ENCODE measurements at places on chromosomes 1 and 21.

- no peak for DNase-seq
These were observed 20.6 kb downstream of the DDI2 start for GRCh38 chr1:15637826-15638225.

DNA sequence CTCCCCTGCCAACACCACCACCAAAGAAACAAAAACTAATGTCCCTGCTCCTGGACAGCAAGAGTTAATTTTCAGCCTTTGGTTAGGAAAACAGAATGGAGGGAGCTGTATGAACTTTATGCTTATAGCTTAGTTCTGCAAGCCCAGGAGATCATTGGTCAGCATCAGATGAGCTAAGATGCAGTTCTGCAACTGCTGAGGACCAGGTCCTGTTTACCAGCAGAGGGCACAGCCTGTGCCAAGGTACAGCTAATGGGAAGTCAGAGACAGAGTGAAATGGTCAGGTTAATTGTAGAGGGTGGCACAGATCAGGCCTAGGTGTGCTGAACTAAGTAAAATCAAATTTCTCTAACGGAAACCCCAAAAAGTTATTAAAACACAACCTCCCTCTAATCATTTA lies 161.3 kb downstream of the ROR1 start:
- DNase-seq = no peak

DNA sequence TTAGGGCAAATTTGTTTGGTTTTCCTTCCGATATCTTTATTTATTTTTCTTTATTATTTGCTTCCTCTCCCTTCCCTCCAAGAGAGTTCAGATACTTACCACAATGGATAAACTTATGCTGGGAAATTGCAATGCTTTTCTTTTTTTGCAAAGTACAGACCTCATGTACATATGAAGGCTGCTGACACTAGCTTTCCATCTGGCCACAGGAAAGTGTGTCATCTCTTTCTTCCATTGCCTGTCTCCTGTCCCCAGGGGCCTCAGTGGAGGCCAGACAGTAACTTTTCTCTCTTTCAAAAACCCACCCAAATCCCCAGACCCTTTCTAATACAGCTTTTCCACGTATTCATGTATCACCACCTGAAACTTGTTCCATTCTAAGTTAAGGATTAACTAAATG lies 73.9 kb downstream of the ST6GALNAC3 start:
- DNase-seq = no peak

GRCh38 chr1:67683766-67684525 lies 1.1 kb upstream of the GADD45A start:
- no peak for DNase-seq

DNA sequence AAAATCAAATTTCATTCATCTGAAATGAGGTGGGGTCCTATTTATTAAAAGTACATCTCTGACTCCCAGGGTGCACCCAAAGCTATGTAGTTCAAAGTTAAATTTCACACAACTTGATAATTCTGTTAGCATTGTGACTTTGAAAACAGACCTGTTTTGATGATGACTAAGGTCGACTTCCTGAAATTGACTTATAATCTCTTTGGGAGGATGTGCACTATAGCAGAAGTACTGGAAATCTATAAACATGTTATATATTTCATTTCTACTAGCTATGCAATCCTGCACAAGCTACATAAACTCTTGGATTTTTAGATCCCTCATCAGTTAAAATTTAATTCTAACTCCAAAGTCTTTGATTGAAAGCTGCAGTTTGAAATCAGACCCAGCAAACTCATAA lies 507.6 kb downstream of the NEGR1 start:
- DNase-seq = no peak

- DNase-seq = no peak
These were observed 25.4 kb upstream of the SLC16A1 start for GRCh38 chr1:112981426-112981825.

GRCh38 chr1:41312991-41313645 lies 48.1 kb upstream of the FOXO6 start:
- no peak for DNase-seq

DNA sequence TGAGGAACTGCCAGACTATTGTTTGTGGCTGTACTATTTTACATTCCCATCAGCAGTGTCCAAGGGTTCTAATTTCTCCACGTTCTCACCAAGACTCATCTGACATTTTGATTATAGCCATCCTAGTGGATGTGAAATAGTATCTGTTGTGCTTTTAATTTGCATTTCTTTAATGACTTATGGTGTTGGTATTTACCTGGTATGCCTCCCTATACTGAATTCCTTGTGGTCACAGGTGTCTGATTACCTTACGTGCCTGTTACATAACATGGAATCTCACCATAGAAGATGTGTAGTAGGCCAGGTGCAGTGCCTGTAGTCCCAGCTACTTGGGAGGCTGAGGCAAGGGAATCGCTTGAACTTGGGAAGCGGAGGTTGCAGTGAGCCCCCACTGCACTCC lies 13.5 kb downstream of the ZYG11A start:
- DNase-seq = no peak

DNA sequence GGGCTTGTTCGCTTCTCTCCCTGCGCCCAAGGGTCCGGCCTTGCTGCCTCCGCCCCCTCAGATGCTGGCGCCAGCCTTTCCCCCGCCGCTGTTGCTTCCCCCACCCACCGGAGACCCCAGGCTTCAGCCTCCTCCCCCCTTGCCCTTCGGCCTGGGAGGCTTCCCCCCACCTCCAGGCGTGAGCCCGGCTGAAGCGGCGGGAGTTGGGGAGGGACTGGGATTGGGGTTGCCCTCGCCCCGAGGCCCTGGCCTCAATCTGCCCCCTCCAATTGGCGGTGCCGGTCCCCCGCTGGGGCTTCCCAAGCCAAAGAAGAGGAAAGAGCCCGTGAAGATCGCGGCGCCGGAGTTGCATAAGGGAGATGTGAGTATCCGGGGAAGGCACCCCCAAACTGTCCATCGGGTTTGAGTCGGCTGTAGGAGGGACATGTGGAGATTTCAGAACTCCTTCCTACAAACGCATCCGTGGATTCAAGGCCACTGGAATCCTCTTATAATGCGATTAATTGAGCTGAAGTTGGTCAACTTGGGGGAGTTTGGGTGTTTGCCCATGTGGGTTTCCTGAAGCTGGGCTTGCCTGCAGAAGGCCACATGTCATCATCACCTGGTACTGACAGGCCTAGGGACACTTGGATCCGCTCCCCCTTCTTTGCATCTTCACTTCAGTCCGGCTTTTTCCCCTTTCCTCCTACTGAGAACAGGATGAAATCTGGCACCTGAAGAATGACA lies 707 bp downstream of the PRCC start:
- no peak for DNase-seq

DNA sequence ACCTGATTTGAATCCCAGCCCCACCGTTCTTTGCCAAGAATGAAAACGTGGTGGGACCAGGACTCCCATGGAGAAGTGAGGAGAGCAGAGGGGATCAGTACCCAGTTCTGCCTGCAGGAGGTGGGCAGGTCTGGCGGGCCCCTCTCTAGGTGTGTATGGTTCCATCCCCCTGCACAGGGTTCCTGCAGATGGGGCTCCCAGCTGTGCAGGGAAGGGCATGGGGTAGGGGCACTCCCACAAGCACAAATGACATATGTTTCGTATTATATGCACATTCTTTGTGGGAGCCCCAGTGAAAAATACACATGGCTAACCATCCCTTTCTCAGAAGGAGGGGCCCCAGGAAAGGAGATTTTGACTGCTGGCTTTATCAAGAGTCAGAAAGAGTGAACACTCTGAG lies 144.6 kb downstream of the PLPP3 start:
- no peak for DNase-seq

DNA sequence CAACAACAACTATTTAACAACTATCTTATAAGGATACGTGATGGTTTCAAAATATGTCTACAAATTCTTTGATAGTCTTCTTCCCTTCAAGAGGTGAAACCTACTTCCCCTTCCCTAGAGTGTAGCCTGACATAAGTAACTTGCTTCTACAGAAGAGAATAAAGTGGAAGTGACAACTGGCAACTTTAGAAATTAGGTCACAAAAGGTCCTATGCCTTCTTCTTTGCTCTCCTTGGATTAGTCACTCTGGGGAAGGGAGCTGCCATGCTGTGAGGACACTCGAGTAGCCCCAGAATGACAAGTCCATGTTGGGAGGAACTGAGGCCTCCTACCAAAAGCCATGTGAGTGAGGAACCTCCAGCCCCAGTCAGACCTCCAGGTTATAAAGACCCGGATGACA lies 19.2 kb downstream of the EFCAB14 start:
- DNase-seq = no peak

DNA sequence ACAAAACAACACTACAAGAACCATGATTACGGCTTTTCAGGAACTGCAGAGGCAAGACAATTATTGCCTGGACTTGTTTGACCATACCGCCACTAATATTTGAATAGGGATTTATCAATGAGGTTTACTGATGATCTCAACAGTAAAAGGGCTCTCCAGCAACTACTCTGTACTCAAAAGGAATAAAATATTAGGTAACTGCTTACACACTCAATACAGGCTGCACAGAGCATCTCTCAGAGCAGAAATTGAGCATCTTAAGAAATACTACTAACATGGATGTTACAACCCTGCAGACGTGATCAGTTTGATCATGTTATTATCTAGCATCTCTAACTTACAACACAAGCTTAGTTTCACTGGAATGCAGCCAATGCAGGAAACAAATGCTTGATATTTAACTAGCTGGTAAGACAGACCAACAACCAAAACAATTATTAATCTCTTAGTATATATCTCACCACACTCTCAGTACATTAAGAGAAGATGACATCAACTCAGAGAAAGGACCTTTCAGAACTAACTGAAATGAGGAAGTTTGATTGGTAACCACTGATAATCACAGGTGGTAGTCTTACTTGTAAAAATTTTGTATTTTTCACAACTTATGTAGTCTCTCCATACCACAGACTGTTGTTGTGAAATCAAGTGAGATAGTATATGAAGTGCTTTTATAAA lies 52.2 kb downstream of the PUM1 start:
- no peak for DNase-seq

DNA sequence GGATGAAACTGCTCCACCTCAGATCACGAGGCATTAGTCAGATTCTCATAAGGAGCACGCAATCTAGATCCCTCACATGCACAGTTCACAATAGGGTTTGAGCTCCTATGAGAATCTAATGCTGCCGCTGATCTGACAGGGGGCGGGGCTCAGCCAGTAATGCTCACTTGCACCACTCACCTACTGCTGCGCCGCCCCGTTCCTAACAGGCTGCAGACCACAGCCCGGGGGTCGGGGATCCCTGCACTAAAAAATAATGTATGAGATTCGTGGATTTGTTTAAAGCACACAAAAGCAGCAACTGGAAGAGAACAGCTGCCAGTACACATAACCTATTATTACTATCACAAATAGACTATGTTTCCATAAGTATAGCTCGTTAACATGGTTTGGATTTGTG lies 72.9 kb downstream of the HLCS start:
- no peak for DNase-seq

GRCh38 chr1:15937706-15938168 lies 38.2 kb downstream of the ZBTB17 start:
- DNase-seq = no peak

GRCh38 chr1:154624746-154625643 lies 17.0 kb upstream of the ADAR start:
- DNase-seq = no peak

GRCh38 chr1:191857600-191857999 lies 300.7 kb upstream of the RGS18 start:
- DNase-seq = no peak

DNA sequence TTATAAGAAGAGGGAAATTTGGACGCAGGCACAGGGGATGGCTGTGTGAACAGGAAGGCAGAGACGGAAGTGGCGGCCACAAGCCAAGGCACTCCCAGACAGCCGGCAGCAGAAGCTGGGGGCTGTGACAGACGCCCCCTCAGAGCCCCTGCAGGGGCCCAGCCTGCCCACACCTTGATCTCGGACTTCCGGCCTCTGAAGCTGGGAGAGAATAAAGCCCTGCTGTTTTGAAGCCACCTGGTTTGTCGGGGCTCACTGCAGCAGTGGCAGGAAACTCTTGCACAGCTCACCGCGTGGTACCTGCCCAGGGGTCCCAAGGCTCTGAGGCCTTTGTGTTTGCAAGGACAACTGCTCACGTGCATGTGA lies 13.7 kb downstream of the MEGF6 start:
- no peak for DNase-seq

DNA sequence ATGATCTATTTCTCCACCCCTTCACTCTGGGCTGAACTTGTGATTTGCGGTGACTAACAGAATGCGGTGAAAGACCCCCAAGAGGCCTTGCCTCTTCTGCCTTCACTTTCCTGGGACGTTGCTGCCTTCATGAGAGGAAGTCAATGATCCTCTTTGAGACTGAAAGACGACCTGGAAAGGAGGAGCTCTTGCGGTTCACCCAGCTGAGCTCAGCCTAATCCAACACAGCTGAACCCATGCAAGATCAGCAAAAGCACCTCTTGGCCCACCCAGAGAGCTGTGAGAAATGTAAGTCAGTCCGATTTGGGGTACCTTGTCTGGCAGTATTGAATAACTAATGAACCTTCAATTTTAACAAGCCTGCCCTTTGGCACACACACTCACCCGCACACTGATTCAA lies 767.4 kb upstream of the TPTE start:
- no peak for DNase-seq

- DNase-seq = no peak
These were observed 1.8 kb upstream of the KIAA2013 start for GRCh38 chr1:11927866-11928592.
